EL (cell line): ENCODE measurements at places on chromosomes 12 and 14.
A peak's percentile ranks its signal among the peaks of the same experiment; 100 is the strongest.

GRCh38 chr12:102568276-102568675, 87.9 kb upstream of the IGF1 start:
- peak; percentile 25 for DNase-seq

DNA sequence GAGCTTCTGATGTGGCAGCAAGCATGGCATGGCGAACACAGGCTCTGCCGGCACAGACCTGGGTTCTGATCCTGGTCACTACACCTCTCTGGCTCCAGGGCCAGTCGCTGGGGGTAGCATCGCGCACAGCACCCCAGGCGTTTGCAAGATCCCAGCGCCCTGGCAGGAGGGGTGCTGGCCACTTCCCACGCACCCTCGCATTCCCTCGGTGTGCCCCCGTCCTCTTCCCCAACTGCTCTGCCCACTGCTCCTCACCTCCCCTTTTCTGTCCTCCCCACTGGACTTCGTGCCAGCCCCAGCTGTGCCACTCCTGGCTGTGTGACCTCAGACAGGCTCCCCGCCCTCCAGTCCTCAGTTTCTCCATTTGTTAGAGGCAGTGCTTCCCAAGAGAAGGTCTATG, 2.8 kb downstream of the CDK2AP1 start:
- no peak for DNase-seq

DNA sequence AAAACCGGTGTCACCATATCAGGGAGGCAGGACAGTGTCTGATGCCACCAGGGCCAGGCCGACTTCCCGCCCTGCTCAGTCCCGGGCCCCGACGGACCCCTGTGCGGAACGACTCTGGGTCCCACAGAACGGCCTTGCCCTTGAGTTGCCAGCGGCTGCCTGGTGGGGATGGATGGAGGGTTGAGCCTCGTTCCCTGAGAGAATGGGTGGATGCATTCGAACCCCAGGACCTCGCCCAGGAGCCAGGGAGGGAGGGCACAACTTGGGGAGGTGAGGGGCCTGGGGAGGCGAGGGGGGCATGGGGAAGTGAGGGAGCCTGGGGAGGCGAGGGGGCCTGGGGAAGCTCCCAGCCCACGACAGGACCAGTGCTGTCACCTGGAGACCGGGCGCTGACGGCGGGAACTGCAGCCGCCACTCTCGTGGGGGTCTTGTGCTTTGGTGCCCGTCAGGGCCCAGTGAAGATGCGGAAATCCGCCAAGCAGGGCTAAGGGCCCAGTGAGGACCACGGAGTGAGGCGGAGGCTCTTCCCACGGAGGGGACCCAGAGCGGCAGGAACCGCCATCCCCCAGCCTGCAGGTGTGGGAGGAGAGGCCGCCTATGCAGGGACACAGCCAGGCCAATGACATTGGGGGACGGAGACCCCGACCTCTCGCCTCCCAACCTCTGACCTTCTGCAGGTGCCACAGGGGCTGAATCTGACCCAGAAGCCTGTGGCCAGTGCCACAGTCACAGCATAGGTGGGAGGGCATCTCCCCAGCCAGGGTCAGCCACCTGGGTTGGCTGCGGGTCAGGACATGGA, 74.4 kb upstream of the GALNT9 start:
- no peak for DNase-seq

GRCh38 chr12:51390891-51391282, 319 bp downstream of the GALNT6 start:
- DNase-seq = peak; percentile 53

GRCh38 chr12:50402264-50403000, 1.7 kb downstream of the LARP4 start:
- no peak for DNase-seq

DNA sequence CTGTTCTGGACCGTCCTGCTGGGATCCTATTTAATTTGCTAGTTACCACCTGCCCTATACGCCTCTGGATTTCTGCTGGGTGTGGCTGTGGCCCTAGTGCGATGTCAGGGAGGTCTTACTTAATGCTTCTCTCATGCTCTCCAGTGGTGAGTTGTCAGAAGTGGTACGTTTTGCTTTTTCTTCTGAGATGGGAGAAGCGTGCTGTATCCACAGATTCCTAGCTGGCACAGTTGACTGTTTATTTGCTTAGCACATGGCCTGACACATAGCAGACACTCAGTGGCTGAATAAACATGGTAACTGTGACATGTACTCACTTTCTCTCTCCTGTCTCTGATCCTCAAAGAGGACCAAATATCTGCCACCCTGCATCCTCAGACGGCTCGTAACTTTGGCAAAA, 107.3 kb downstream of the CACNA1C start:
- DNase-seq = no peak

GRCh38 chr14:73776194-73776537, 62.0 kb upstream of the PNMA1 start:
- peak; percentile 57 for DNase-seq

- DNase-seq = no peak
Measured at GRCh38 chr12:132397934-132398385, 68.6 kb upstream of the GALNT9 start.

DNA sequence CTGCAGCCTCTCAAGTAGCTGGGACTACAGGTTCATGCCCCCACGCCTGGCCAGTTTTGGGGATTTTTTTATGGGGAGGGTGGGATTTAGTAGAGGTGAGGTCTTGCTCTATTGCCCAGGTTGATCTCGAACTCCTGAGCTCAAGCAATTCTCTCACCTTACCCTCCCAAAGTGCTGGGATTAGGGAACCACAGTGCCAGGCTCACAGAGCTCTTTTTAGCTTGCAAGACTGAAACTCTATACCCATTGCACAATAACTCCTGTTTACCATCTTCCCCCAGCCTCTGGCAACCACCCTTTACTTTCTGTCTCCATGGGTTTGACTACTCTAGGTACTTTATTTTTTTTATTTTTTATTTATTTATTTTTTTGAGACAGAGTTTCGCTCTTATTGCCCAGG, 25.7 kb upstream of the CDK17 start:
- peak; percentile 59 for DNase-seq

GRCh38 chr14:76848879-76849278, 22.7 kb downstream of the LRRC74A start:
- no peak for DNase-seq

DNA sequence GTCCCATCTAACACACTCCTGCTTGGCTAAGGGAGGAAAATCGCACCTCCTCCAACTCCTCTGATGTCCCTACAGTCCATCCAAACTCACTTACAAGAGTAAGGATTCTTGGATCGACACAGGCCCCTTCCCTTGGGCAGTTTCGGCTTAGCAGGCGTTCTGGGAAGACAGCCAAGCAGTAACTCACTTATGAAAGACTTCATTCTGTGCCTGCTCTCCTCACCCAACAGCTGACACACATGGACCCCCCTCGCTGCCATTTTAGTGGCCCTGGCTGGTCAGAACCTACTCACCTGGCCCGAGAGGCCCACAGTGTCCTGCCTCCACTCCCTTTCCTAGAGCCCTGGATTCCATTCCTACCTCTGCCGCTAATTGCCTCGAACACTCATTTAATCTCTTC, 52.3 kb upstream of the BCL2L14 start:
- DNase-seq = peak; percentile 29

DNA sequence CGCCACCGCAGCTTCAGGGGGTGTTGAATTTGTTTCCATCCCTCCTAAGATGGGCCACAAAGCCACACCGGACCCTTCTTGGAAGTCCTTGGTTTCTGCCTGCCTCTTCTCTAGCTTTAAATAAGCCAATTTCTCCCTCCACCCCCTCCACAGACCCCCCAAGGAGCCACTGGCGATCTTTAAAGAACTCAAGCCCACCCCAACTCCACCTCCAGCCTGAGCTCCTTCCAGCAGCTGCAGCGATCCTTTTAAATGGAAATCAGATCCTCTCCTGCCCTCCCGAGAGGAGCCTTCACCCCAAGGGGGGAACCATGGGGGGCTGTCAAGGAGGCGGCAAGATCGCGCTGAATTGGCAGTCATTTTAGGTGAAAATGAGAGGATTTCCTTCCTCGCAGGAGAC, 133.1 kb downstream of the NCOR2 start:
- DNase-seq = no peak

DNA sequence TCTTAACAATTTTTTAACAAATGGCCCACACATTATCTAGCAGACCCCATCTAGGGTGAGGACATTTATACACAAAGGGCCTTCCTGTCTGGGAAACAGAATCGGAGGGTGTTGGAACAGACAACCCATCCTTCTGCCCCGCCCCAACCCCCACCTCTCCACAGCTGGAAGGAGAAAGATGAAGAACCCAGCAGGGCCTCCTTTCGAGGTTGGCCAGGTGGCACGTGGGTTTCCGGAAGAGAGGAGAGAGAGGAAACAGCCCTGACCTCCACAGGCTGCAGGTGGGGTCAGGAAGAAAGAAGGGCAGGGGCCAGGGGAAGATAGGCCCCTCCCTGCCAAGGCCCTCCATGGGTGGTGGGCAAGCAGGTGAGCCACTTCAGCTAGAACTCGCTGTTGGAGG, 57.2 kb downstream of the LRRC74A start:
- no peak for DNase-seq

GRCh38 chr12:50322206-50322605, 38.9 kb upstream of the LIMA1 start:
- DNase-seq = peak; percentile 27

GRCh38 chr14:61713724-61714437, 18.6 kb downstream of the HIF1A start:
- no peak for DNase-seq
